ENCODE measurements at places on chromosomes 12 and 14.

DNA sequence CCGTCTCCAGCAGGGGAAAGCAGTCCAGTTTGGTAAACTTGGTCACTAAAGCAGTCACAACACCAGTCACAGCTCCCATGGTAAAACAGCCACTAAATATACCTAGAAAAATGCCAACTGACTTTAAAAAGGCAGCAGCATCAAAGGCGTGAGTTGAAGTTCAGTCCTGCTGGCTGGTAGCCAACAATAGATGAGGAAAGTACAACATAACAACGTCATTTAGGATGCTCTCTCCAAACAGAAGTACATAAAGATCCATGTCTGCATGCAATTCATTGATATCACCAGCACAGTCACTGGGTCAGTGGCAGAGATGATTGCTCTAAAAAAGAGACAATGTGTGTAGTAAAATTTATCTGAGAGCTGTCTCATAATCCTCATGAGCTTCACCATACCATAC lies 59.3 kb upstream of the TMPO start:
- DNase-seq = no peak

GRCh38 chr14:51401756-51402155 lies 161.7 kb downstream of the TMX1 start:
- no peak for DNase-seq

DNA sequence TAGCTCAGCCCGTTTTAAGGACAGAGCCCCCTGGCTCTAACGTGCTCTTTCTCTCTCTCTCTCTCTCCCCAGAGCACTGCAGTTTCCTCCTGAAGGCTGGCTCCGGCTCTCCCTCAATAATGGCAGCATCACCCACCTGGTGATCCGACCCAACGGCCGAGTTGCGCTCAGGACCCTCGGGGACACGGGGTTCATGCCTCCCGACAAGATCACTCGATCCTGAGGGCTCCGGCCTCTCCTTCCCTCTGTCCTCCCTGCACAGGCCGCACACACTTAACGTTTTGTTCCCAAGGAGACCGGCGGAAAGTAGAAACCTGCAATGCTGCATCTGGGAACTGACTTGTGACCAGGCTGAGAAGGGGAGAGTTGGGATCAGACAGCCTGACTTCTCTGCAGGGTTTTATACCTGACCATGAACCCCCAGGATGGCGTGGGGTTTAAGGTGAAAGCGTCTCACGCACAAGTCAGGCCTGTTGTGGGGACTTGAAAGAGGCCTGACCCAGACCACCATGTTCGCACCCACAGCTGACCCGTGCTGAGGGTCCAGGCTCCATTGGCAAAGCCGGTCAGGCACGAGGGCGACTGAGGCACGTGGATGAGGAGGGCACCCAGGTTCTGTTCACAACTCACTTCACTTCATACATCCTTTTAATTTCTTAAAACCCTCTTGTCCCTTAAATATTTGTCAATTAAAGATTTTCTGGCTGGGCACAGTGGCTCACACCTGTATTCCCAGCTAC lies 10.1 kb downstream of the PGAM5 start:
- no peak for DNase-seq

DNA sequence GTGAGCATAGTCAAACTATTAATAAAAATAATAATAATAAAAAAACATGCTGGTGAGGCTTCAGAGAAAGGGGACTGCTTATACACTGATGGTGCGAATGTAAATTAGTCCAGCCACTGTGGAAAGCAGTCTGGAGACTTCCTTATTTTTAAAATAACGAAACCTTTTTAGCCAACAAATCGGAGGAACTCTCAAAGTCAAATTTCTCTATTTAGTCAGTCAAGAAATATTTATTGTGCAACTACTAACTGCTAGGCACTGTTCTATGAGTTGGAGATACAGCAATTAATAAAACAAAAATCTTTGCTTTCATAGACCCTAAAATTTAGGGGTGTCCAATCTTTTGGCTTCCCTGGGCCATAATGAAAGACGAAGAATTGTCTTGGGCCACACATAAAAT lies 10.8 kb downstream of the TAOK3 start:
- DNase-seq = no peak

DNA sequence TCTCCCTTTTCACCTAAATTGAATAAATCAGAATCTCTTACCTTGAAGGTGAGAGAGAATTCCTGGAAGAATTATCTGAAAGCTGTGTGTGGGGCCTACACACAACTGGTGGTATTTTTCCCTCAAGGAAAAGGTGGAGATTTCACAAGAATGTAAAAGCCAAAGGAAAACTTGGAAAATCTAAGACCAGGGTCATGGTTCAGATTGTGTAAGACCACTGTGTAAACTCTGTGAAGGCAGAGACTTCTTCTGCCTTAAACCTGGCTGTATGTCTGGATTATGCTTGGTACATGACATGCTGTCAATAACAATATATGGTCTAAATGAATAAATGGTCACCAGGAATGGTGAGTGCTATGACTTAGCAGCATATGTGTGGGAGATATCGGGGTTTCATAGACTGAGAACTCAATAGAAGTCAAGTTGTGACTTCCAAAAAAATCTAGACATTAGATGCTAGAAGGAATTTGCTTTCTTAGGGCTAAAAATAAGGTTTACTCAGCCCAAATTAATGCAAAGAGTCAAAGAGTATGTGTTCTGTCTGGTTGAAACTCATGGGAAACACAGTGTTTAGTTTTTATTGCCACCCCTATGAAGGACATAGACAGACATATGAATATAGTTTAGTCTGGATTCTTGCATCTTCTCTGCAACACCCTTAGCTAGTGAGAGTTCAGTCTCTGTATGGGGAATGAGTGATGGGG lies 163.7 kb downstream of the SNAPC1 start:
- no peak for DNase-seq

DNA sequence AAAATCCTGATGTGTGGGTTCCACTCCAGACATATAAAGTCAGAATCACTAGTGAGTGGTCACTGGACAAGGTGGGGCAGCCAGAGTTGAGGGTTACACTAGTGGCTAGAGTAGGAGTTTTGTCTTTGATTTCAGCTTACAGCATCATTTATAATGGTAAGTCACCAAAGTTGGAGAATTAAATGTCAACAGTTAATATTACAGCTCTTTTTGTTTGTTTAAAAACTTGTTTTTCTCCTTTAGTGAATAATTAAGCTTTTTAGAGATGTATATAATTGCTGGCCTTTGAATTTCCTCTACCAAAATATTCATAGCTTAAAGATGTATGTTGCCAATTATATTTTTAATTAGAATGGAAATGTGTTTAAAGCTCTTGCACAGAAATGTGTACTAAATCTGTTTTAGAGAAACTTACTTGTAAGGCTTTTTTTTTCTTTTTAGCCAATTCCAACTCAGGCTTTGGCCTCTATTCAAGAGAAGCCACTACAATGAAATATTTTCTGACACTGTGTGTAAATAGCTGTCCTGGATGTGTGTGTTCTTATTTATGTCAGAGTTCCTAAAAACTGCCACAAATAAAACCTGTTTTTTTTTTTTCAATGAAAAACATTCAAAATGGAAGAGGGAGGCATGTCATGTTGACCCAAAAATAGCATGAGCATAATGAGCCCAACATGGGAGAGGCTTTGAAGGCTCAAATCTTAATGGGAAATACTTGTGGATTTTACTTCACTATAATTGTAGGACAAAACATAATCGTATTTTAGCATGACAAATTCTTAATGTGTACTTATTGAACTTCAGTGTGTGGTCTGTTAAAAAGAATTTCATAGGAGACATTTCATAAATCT lies 92.2 kb downstream of the TBC1D30 start:
- DNase-seq = no peak

- no peak for DNase-seq
Measured at GRCh38 chr12:64825143-64826021, 935 bp downstream of the TBC1D30 start.

DNA sequence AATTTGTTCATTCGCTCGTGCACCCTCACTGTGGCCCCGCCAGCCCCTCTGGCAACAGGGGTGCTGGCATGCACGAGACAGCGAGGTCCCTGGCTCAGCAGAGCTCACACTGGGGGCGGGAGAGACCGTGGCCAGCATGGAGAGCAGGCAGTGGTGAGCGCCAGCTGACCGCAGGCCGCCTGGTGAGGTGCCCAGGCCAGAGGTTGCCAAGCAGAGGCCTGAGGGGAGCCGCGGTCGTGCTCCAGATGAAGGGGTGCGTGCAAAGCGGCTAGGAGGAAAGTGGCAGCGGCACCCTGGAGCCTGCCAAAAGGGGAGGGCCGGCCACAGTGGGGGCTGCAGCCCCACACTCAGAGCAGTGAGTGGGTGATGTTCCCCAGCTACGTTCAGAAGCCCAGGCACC lies 56.1 kb downstream of the CDC42BPB start:
- DNase-seq = no peak

GRCh38 chr12:226401-226800 lies 12.4 kb upstream of the SLC6A12 start:
- DNase-seq = no peak

GRCh38 chr12:28543021-28543890 lies 353.0 kb downstream of the CCDC91 start:
- no peak for DNase-seq

- DNase-seq = no peak
Measured at GRCh38 chr12:61530456-61530855, 729.7 kb upstream of the USP15 start.

- DNase-seq = no peak
Measured at GRCh38 chr14:84670796-84671195, 859.1 kb upstream of the FLRT2 start.

DNA sequence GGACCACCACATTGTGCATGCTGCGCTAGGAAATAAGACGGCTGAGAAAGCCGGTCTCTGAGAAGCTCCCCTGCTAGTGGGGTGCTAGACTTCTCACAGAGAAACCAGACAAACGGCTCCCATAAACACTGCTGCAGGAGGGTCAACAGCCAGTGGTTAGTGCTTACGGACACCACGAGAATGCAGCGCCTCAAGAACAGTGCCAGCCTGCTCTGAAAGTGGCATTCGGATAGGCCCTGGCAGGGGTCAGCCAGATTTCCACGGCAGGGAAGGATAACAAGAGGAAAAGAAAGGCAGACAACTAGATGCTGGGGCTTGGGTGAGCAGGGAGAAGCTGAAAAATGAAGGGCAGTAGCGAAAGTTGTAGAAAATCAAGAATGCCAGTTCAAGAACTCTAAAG lies 26.4 kb downstream of the PPTC7 start:
- DNase-seq = no peak

DNA sequence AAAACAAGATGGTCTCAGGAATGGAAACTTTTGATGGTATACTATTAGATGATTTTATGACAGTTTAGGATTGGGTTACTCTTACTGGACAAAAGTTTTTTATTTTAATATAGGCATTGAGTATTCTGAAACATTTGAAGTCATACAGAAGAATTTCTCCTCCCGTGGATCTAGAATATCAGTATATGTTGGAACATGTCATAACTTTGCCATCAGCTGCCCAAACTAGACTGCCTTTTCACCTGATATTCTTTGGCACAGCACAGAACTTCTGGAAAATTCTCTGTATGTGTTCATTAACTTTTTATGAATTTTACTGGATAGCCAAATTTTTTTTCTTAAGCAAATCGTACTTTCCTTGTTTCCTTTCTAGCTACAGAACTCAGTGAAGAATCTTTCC lies 75.4 kb downstream of the KNTC1 start:
- DNase-seq = no peak

GRCh38 chr12:26732005-26732908 lies 100.7 kb downstream of the ITPR2 start:
- DNase-seq = no peak

DNA sequence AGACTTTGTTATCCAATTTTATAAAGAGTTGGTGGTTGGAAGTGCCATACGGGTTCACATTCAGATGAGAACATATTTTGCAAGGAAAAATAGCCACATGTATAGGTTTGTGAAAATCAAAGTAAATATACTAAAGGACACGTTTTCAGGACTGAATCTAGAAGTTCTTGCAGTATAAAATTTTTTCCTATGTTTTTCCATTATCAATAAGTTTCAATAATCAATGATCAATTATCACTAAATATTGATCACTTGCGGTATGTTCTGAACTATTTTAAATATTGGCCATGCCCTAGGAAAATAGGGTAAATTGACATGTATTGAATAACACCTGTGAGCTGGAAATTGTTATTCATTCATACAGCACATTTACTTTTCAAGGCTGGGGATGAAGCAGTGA lies 25.9 kb downstream of the ALG10B start:
- DNase-seq = no peak

DNA sequence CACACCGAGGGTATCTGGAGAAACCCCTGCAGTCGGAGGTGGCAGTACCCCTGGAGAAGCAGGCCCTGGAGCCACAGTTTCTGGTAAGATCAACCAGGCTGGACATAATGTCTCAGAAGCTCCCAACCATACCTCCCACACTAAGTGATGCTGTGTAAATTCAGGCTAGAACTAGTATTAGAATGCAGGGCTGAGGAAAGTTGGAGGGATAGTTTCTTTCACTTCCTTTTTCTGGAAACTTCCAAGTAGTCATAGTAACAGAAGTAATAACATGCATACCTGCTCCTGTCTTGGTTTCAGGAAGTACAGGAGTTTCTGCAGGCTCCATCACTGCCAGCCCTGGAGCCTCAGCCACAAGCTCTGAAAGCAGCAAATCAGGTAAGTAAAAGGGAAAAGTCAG lies 228.1 kb upstream of the CNTN1 start:
- no peak for DNase-seq

DNA sequence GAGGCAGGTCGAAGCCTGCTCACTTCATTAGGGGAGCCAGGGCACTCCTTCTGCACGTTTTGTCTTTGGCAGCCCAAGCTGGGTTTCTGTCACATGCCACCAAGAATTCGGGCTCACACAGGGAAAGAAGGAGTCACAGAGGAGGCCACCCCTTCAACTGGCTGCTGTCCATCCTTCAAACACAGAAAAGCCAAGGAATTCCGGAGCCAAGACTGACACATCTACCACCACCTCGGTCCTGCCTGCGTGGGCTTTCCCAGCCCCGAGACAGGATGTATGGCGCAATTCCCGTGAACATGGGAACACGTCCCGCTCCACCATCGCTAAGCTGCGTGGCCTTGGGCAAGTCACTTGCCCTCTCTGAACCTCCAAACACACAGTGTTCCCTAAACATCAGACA lies 70.4 kb downstream of the NCOR2 start:
- DNase-seq = no peak

GRCh38 chr12:108475396-108475795 lies 39.7 kb upstream of the FICD start:
- DNase-seq = no peak

DNA sequence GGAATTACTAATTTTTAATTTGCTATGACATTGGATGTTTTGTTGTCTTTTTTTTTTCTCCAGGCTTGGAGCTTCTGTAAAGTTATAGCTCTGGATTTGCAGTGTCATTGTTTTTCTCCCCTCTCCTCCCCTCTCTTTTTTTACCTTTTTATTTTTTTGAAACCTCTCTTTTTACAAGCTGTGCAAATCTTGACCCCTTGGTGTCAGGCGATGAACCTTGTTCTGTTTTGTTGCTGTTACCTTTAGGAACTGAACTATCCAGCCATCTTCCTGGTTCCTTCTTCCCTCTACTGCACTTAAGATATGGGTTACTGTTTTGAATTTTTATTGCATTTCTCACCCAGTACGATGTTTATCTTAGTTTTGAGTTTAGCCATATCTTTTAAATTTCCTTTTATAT lies 13.7 kb downstream of the KTN1 start:
- DNase-seq = no peak

DNA sequence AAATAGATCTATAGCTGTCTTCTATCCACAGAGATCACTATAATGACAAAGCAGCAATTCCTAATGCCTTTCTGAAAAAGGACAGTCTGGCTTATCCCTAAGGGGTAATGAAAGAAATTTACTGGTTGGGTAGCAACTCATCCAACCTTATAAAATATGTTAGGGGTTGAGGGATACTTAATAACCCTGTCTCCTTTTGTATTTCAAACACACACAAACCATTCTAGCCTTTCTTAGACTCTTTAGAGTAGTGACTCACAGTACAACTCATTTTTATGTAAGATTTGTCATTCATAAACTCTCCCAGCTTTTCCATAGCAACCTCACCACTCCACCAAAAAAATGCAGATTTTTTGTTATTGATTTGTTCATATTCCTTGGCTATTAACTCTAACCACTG lies 167.9 kb downstream of the FSCB start:
- no peak for DNase-seq
